Stimulated activated CD4-positive, alpha-beta T cell treated with anti-CD3 and anti-CD28 coated beads, TNF-alpha, amount 100 ng/mL, for 1 hour (primary cell): ENCODE measurements at places on chromosomes 5 and 9.

GRCh38 chr9:24257726-24258125 is 288.0 kb downstream of the IZUMO3 start:
- DNase-seq = no peak

- DNase-seq = no peak
These were observed 136.5 kb downstream of the MRPL36 start for GRCh38 chr5:1663186-1663585.

GRCh38 chr5:135386096-135386495 is 12.9 kb downstream of the MACROH2A1 start:
- DNase-seq = no peak

- peak; percentile 99 for DNase-seq
These were observed at the start of gene HNRNPK for GRCh38 chr9:83979812-83980394. Gene HNRNPK (minus strand): TSS chr9:83980215. CDS start chr9:83978252, 1,963 bp downstream.

DNA sequence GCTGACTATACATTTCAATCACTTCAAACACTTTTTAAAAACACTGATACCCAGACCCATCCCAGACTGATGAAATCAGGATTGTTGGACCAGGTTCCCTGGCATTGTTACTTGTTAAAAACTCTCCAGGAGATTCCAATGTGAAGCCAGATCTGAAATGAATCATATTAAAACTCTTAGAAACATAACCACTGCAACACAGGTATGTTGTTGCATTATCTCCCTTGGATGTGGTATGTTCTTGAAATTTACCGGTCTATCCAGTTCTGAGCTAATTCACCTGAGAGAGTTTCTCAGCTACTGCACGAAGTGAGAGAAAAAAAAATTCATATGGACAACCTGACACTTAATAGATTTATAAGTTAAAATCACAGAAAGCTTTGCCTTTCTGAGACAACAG is 21.8 kb downstream of the MEF2C start:
- no peak for DNase-seq

DNA sequence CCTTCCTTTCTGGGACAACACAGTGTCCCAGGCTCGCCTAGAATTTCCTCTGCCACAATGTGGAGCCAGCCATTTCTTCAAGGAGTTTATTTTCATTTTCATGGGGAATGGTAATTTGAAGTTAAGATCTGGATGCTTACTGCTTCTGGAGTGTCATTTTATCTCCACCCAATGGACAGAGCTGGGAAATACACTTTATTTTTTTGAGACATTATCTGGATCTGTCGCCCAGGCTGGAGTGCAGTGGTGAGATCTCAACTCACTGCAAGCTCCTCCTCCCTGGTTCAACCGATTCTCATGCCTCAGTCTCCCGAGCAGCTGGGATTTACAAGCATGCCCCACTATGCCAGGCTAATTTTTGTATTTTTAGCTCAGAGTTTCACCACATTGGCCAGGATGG is 12.7 kb upstream of the THG1L start:
- no peak for DNase-seq

- DNase-seq = no peak
These were observed 66.2 kb upstream of the NEURL1B start for GRCh38 chr5:172574871-172575223.

DNA sequence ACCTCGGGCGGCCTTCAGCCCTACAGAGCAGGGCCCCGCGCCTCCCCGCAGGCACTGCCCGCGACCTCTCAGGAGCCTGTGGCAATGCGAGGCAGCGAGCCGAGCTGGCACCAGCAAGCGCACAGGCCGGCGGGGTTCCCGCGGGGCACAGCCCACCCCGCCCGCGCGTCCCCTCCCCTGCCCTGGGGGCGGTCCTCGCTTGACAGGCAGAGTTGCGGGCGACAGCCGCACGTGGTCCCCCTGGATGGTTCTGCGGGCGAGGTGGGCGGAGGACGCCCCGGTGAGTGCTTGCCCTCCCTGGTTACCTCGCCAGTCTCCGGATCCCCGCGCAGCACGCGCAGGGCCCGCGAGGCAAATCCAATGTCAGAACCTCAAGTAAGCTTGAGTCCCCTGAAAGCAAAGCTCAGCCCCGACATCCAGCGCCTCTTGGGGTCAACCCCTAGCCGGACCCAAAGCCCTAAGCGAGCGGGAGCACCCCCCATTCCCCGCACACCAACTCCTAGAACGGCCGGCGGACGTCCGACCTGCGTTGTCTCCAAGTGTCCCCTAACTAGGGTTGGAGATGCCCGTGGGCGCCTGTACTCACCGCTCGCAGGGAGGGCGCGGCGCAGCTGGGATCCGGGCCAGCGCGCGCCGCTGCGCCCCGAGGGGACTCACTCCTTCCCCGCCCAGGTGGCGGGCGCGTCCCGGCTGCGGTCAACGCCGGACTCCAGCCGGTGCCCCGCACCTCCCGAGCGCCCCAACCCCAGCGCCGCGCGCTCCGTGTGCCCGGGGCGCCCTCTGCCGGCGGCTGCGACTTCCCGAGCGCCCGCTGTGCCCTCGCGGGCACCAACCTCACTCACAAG is at the start of gene DRD1:
TSS of gene DRD1 (minus strand) at position 123 of the 845 bp plus-strand sequence. CDS start 1,083 bp downstream, outside the sequence.
- DNase-seq = peak; percentile 57

DNA sequence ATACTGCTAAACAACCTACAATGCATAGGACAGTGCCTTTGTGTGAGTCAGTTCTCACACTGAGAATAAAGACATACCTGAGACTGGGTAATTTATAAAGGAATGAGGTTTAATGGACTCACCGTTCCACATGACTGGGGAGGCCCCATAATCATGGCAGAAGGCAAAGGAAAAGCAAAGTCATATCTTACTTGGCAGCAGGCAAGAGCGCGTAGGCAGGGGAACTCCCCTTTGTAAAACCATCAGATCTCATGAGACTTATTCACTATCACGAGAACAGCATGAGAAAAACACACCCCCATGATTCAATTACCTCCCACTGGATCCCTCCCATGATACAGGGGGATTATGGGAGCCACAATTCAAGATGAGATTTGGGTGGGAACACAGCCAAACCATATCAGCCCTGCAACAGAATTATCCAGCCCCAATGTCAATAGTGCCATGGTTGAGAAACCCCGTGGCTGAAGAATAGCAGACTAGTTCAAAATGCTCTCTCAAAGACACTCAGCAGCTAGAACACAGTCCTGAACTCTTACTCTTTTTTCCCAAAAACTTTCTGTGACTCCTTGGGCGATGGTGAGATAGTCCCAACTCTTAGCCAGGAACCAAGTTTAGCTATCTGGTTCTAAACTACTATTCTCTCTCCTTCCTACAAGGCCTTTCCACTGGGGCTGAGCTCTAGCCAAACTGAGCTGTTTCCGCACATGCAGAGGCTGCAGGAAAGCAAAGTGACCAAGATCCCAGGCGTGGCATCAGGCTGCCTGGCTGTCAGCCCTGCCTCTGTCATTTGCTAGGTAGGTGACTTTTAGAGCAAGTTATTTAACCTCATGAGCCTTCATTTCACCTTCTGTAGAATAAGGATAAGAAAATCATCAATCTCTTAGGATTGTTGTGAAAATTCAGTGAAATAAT is 21.7 kb downstream of the FAT2 start:
- DNase-seq = no peak

- DNase-seq = no peak
These were observed 83.8 kb downstream of the ADRB2 start for GRCh38 chr5:148910216-148910615.

- DNase-seq = no peak
These were observed at the start of gene GABRB2 for GRCh38 chr5:161546470-161547301. Gene GABRB2 (minus strand): TSS chr5:161546725. CDS start chr5:161546643, 82 bp downstream.

- DNase-seq = no peak
These were observed 14.6 kb downstream of the FOXD1 start for GRCh38 chr5:73433982-73434342.

GRCh38 chr9:120723565-120723964 is 9.3 kb upstream of the MEGF9 start:
- DNase-seq = no peak

DNA sequence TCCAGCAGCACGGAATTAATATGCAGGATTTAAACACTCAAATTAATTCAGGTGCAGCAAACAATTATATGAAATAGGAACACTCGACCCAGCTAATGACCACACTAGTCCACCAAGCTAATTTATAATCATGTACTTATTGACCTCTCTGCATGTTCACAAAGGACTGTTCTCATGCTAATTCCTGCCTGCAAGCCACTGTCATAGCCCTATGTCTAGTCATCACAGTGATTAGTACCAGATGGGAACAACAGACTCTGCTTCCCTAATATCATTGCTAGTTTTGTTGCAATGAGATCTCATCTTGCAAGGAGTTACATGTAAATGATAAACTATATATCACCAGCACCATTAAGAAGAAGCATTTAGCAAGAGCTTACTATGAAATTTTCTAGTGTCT is 553.0 kb upstream of the GRAMD2B start:
- DNase-seq = no peak

- DNase-seq = no peak
These were observed 13.9 kb upstream of the ENHO start for GRCh38 chr9:34536685-34537084.

GRCh38 chr9:29865764-29866313 is 2292.6 kb upstream of the C9orf72 start:
- DNase-seq = no peak

- DNase-seq = no peak
These were observed 211.5 kb downstream of the EBF1 start for GRCh38 chr5:158888206-158888605.

GRCh38 chr9:3758816-3759576 is 233.2 kb upstream of the RFX3 start:
- DNase-seq = no peak

GRCh38 chr5:28009576-28009975 is 971.2 kb upstream of the CDH9 start:
- no peak for DNase-seq

DNA sequence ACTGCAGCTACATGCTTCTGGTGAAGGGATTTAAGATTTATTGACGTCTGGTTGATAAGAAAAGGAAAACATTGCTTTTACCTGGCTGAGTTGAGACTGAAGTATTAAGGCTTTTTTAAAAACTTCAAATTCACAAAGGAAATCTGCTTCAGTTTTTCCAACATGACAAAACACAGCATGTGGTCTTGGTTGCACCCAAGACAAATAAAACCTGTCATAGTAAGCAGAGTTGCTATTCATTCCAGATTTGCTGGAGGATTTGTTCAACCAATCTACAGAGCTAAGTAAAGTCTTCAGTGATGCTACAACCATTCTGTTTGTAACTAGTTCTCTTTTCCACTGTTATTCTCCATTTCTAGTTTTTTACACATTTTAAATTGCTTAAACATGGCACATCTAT is 11.3 kb downstream of the C5orf63 start:
- no peak for DNase-seq

GRCh38 chr9:72925126-72925789 is 27.6 kb downstream of the ALDH1A1 start:
- DNase-seq = no peak

- DNase-seq = no peak
These were observed 174.3 kb downstream of the TRPM3 start for GRCh38 chr9:70947086-70947485.

DNA sequence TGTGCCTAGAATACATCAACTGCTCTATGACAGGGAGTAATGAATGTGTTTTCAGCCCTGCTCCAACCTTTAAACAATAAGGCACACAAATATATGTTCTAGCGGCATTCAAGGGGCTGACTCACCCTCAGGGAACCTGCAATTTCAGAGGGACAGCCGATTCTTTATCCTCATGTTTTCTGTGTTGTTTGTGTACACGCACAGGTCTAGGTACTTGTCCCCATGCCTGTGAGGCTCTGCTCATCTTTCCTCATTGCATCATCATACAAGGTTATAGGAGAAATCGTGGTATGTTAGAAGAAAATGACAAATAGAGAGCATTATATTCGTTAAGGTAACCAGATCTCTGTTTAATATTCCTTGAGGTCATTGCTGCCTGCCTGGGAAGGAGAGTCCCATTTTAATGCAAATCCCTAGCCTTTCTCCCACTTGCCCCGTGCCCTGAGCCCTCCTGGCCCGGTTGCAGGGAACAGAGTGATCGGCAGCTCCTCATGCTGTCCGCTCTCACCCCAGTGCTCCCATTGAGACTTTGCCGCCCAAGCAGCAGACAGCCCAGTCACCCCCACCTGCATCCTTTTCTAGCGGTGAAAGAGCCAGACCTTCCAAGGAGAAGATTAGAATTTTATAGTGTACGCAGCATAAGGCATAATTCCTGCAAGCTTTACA is 14.6 kb downstream of the MAP1B start:
- DNase-seq = no peak

- no peak for DNase-seq
These were observed 86.6 kb downstream of the APBA1 start for GRCh38 chr9:69585571-69585970.

GRCh38 chr9:137449931-137450538 is 8.9 kb upstream of the ENTPD8 start:
- no peak for DNase-seq

GRCh38 chr5:35920890-35921289 is 17.5 kb downstream of the CAPSL start:
- no peak for DNase-seq

DNA sequence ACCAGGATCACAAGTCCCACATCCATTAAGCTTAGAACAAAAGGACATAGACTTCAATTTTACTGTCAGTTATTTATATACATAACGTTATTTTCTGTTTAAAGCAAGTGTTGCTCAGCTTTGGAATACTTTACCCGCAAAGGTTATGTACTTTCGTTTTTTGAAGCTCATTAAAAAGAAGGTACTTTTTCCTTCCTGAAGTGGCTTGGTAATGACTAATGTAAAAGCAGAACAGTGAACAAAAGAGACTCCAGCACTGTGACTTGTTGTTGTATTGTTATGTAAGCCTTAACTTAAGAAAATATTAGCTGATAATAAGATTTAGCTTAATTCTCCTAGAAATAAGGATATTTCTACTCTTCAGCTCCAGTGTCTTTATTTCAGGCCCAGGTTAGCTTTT is 97.3 kb upstream of the SLCO6A1 start:
- DNase-seq = no peak

GRCh38 chr9:109910671-109911518 is 130.9 kb downstream of the PALM2AKAP2 start:
- DNase-seq = no peak

DNA sequence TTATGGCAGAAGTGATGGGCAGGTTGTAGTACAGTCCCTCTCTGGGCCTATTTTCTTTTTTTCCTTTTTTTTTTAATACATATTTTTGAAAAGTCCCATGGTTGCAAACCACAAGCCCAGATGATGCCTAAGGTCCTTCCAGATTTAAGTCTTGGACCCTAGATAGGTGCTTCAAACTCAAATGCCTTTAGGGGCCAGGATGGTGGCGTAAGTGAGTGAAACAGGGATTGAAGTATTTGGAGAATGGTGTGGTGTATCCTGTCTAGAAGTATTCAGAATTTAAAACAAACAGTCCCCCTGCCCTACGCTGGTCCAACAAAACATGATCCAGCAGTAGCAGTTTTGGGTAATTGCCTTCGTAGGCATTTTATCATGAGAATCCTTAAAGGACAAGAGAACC is 2.2 kb downstream of the TIGD6 start:
- DNase-seq = no peak

- DNase-seq = no peak
These were observed 94.7 kb downstream of the PPARGC1B start for GRCh38 chr5:149824846-149825245.

GRCh38 chr5:28737222-28737621 is 1698.8 kb upstream of the CDH9 start:
- no peak for DNase-seq
